IPS DF 19.7 (cell line): ENCODE measurements at places on chromosomes 16 and 17.

- DNase-seq = no peak
These were observed 3.6 kb downstream of the ZNF267 start for GRCh38 chr16:31876951-31877828.

DNA sequence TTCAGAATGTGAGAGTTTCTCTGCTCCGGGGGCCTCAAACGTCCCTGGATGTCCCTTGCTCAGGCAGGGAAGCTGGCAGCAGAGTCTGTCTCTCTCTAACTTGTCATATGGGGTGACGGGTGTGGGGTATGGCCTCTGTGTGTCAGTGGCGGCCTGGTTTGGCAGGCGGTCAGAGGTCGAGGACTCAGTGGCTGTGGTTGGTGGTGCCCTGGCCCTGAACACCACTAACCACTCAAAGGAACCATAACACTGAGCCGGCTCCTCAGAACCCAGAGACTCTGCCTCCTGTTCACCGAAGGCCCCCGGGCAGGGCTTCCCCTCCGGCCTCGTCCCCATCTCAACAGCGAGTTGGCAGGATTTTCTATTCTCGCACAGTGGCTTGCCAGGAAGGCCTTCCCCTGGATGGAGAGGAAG is 677 bp downstream of the P2RX1 start:
- DNase-seq = no peak

GRCh38 chr17:57530508-57530907 is 214.6 kb downstream of the CCDC182 start:
- DNase-seq = no peak

GRCh38 chr16:88591577-88592021 is 21.4 kb downstream of the ZC3H18 start:
- no peak for DNase-seq

DNA sequence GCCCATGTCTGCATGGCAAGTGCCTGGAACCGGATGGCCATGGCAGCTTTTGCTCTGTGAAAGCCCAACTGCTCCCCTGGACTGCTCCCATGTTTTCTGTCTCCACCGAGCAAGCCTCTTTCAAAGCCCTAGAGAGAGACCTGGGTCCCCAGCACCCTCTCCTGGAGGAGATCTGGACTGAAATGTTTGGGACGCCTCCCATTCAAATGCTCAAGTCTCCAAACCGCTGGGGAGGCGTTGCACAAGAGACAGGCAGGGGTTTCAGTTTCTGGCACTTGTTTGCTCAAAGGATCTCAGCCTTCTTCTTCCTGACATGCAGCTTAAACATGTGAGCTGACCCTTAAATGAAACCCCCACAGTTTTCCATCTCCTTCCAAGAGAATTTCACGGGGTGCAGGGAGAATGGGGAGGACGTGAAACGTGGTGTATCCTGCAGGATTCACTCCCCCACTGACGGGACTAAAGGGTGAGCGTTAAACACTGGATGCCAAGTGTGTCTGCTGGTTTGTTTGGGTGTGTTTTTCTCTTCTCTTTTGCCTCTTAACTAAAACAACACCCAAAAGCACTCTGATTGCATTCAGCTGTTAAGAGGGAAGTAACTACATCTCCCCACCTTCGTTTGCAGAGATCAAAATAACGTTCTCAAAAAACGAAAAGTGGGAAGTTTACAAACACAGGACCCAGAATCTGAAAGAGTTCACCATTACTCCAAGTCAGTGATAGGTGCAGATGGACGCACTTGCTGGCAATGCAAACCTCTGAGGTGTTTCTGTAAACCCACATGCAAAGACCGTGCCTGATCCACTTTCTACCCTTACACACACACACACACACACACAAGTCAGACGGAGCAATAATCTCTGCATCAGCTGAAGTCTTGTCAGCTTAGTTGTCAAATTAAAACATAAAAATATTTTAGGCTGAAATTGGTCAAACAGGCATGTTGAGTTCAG is 256.9 kb downstream of the C16orf95 start:
- no peak for DNase-seq

DNA sequence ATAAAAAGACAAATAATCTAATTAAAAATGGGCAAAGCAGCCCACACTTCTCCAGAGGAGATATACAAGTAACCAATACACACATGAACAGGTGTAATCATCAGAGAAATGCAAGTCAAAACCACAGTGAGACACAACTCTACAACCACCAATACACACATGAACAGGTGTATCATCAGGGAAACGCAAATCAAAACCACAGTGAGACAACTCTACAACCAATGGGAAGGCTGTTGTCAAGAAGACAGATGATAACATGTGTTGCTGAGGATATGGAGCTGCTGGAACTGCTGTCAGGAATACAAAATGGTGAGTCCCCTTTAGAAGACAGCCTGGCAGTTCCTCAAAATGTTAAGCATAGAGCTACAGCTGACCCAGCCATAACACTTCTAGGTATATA is 22.5 kb upstream of the ENGASE start:
- DNase-seq = no peak

DNA sequence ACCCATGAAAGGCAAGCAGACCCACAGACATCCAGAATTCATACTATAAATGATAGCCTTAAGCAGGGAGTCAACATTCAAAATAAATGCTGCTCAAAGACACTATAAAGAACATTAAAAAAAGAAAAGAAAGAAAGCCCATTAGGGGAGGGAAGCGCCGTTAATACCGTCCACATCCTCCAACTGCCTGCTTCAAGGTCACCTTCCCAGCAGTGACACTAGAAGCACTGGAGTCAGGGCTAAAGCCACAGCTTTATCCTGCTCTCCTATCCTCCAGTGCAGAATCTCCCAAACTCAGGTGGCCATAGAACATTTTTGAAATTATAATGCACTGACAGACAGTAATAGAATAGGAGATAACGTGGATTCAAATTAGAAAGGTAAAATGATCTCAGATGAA is 59.4 kb downstream of the TEX2 start:
- DNase-seq = no peak

DNA sequence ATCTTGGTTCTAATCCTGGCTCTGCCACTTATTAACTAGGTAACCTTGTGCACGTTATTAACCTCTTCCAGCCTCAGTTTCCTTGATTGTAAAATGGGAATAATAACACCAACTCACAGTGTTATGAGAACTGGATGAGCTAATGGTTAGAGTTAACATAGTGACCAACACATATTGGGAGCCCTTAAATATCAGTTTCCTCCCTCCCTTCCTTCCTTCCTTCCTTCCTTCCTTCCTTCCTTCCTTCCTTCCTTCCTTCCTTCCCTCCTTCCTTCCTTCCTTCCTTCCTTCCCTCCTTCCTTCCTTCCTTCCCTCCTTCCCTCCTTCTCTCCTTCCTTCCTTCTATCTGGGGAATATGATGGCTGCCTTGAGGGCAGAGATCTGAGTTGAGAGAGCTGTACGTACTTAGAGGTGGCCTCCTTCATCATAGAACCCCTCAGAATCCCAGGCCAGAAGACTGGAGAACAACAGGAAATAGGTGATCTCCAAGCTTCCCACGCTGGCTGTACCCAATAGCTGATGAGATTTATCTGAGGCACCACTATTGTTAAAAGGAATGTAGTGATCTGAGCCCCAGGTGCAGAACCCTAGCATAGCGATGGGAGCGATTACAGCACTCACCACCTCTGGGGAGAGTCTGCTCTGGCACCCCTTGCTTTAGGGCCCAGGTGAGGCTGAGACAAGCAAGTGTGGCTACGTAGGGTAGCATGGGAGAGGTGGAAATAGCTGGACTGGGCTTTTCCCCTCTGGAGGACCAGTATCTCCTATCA is 26.2 kb downstream of the CCR7 start:
- DNase-seq = no peak

DNA sequence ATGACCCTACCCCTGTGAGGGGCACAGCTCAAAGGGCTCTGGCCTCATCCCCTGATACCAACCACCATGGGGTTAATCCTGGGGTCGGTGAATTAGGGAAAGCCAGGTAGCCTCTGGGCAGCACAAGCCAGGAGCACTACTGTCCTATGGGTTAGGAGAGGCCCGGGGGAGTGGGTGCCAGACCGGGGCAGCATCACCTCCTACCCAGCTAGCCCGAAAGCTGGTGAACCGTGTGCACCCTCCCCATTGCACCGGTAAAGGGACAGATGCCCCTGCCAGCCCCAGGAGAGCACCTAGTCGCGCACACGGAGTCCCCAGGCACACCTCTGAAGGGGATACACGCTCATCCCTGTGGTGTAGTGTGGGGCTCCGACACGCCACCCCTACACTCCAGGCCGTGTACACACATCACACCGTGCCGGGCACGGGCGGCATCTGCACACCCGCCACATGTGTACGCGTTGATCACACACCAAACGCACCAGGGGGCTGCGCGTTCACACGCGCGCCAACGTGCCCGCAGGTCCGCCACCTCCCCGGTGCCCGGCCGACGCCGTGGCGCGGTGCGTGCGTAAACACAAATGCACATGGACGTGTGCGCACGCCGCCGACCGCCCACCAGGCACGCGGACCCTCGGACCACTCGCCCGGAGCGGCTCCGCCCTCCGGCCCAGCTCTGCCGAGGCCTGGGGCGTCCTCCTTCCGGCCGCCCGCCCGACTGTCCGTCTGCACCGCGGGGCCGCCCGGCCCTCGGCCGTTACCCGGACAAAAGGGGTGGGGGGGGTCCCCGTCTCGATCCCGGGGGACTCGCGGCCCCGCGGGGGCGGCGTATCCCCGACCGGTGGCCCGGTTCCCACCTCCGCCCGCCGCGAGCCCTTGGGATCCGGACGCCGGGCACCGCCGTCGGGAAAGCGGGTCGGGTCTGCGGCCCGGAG is 785 bp downstream of the UBALD1 start:
- no peak for DNase-seq

GRCh38 chr16:81588326-81589081 is 143.9 kb downstream of the CMIP start:
- no peak for DNase-seq

- DNase-seq = no peak
These were observed 412.3 kb upstream of the CDH11 start for GRCh38 chr16:65534121-65534528.

GRCh38 chr17:57924677-57925076 is 30.5 kb downstream of the CUEDC1 start:
- DNase-seq = no peak
